ENCODE measurements at places on chromosomes 12 and 14.
A peak's percentile ranks its signal among the peaks of the same experiment; 100 is the strongest.

GRCh38 chr12:57576613-57577160 is 14.3 kb upstream of the PIP4K2C start:
- no peak for DNase-seq

- no peak for DNase-seq
Measured at GRCh38 chr14:100419856-100420255, 96.7 kb downstream of the SLC25A47 start.

DNA sequence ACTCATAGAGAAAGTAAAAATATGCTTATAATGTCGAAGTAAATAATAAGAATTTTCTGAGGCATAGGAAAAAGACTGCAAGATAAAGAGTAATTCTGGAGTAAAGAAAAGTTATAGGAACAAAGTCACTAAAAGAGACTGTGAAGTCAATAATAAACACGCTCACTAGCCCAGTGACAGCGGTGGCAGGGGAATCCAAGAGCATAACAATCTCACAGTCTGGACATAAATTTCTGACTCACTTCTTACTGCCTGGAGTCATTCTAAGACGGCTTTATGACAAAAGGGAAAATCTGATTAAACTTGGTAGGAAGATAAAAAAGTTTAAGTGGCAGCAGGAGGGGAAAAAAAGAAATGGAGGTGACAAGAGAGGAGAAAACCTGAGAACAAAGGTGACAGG is 56.4 kb upstream of the GRIP1 start:
- no peak for DNase-seq

DNA sequence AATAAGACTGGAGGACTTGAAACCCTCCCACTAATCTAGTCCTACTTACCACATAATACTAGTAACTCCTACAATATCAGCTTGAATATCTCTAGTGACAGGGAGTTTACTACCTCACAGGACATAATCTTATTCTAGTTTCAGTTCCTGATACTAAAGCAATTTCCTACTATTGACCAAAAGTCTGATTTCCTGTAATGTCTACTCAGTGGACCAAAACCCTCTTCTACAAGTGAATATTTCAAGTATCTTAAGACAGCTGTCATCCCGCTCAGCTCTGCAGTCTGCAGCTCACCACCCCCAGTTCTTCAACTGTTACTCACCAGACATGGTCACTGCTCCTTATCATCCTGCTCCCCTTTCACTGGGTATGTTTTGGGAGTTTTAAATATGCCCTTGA is 70.8 kb upstream of the TMCC3 start:
- no peak for DNase-seq

- DNase-seq, result no peak
Measured at GRCh38 chr12:1528791-1529190, 65.6 kb downstream of the FBXL14 start.

GRCh38 chr12:15662303-15662980 is 126.7 kb downstream of the EPS8 start:
- no peak for DNase-seq

DNA sequence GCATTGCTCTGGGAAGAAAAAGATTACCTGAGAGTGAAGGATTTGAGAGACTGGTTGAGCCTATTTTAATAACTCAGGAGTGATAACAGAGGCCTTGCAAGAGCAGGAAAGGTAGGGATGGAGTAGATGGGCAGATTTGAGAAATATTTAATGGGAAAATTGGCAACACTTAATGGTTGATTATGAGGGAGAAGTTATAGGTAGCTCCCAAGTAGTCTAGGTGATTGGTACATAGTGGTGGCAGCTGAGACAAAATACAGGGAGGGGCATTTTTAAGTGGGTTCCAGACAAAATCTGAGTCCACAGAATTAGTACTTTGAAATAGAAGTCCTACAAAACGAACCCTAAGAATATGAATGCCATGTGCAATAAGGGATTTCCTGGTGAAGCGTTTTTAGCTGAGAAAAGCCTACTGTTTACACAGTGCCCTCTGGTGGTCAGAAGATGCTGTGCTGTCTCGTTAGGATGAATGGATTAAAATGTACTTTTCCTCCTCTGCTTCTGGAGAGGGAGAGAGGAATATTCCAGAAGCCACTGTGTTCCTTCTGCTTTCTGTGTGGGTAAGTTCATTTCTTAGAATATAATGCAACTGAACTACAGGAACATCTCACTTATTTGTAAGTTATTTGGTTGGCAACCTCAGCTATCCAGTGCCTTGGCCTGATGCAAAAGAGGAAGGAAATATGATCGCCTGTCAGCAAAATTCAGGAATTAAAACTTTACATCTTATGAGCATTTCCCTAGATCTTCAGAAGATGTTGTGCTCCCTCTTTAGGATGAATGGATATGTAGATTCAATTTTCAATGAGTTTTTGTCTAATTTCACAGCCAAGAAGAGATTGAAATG is 6.5 kb downstream of the ZBTB1 start:
- peak; percentile 49 for DNase-seq

DNA sequence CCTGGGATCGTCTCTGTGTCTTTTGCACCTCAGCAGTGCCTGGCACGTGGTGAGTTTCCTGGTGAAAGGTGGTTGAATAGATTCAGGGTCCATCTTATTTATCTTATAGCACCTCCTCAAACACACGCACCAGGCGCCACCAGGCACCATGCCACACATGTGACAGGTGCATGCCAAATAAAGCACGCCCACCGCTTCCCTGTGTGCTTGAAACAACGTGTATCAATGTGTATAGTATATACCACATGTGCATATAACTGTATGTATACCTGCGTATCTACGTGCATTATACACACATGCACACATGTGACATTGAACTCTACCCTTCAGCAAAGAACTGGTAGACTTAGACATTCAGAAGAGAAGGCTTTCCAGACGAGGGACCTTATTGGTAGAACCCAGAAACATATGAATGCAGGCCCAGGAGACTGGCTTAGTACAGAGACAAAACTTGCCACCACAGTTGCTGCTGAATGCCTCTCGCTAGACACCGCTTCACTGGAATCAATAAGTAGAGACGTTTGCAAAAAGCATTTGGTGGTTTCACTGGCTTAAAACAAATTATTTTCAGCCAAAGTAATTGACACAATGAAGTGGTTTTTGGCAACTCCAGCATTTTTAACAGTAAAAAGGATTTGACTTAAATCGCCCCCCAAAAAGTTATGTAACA is 10.0 kb downstream of the EML1 start:
- no peak for DNase-seq

- DNase-seq, result no peak
Measured at GRCh38 chr12:22396253-22396652, 61.7 kb upstream of the ST8SIA1 start.

DNA sequence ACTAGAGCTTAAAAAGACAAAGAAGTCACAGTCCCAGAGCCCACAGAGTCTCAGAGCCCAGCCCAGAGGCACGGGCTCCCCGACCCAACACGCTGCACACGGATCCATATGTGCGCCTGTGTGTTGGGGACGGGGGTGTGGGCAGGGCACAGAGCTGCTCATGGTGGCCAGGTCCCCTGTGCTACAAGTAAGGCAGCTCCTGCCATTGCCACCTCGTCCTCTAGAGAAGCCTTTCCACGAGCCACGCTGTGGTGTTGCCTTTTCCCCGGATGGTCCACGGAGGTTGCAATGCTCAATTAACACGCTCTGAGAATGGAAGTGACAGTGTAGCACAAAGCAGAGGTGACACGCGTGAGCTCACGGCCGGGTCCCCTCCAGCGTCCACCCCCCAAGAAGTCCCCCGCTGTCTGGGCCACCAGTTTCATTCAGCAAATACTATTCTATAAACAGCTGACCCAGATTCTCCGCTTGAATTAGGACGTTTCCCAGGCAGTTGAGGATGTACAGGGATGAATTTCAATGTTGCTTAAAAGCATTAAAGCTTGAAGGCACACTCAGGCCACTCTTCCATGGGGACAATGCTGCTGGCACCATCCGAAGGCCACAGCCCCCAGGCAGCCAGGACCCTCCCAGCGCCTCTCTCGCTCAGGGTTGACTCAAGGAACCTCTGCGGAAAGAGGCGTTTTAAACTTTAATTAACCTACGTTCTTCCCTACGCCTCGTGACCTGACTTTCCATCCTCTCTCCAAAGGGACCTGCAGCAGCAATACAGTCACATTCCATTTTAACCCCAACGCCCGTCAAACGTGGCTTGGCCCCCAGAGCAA is 22.7 kb upstream of the EIF5 start:
- no peak for DNase-seq

DNA sequence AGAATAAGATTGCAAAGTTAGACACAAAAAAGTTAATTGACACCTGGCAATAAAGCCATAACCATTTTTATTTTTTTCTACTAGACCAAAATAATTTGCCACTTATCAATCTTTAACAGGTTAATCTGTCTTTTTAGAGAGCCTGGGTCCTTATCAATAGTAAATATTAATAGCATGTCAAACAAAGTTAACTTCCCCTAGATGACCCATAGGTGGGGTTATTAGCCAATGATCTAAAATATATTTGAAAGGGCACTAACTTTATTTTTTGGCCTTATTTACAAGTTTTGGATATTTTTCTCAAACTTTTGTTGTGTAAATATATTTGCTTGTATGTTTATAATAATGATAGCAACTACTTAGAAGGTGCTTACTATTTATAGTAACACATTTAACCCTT is 3.9 kb downstream of the ANKRD33 start:
- DNase-seq, result no peak

DNA sequence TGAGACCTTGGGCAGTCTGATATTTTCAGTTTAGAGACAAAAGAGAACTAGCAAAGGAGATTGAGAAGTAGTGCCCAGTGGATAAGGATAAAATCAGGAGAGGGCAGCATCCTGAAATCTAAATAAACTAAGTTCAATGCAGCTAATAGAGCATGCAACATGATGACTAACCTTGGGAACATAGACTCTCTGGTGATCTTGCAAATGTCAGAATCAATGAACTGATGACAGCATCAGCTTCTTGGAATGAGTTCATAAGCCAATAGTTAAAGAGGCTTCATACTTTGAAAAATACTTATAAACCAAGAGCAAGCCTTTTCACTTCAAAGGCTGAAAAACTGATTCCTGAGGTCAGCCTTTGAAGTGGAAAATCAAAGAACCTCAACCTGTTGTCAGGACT is 8.2 kb downstream of the TAS2R19 start:
- no peak for DNase-seq

- no peak for DNase-seq
Measured at GRCh38 chr14:92506231-92506630, 7.3 kb upstream of the RIN3 start.

- no peak for DNase-seq
Measured at GRCh38 chr12:31890295-31891285, 68.6 kb upstream of the RESF1 start.

- no peak for DNase-seq
Measured at GRCh38 chr12:127308148-127308547, 958.8 kb upstream of the TMEM132C start.

- no peak for DNase-seq
Measured at GRCh38 chr12:111411185-111411764, 5.6 kb downstream of the SH2B3 start.

GRCh38 chr14:88765130-88765529 is 27.6 kb downstream of the EML5 start:
- no peak for DNase-seq

GRCh38 chr14:38255408-38255672 is 553 bp downstream of the CLEC14A start:
- DNase-seq, result no peak

DNA sequence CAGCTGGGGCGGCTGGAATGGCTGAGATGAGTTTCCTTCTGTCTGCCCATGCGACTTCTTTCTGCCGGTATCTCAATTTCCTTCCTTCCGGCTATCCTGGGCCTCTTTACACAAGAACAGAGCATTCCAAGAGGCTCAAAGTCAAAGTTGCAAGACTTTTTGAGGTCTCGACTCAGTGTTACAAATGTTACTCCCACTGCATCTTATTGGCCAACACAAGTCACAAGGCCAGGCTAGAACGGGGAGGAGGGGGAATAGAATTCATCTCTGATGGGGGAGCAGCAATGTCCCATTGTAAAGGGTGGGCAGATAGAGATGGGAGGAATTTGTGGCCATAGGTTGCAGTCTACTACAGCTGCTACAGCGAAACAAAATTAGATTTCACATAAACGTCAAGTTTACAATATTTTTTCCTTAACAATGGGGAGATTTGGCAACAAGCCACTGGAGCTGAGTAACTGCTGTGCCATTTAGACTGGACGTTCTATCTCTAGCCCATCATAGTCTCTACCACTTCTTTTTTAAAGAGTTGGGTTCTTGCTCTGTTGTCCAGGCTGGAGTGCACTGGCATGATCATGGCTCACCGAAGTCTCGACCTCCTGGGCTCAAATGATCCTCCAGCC is 9.5 kb upstream of the NYNRIN start:
- no peak for DNase-seq

DNA sequence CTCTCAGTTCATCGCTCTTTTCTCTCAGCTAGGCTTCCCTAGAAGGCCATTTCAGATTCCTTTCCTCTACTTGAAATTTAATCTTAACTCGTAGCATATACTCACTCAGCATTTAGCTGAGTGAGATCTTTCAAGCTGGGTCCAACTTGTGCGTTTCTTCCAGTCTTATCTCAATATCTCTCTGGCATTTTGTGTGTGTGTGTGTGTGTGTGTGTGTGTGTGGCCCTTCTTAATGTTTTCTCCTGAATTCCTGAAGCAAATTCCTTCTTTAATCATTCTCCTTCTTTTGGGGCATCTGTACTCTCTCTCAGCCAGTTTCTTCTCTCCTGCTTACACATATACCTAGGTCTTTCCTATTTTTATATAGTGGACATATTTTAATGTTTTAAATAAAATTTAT is 129.1 kb downstream of the KITLG start:
- DNase-seq, result no peak

GRCh38 chr14:21652209-21652808 is 1.3 kb upstream of the OR4E2 start:
- no peak for DNase-seq

- DNase-seq, result no peak
Measured at GRCh38 chr12:97597031-97597751, 134.6 kb downstream of the RMST start.

- DNase-seq, result no peak
Measured at GRCh38 chr12:12087693-12088034, 16.9 kb downstream of the BCL2L14 start.

All from stimulated activated CD8-positive, alpha-beta memory T cell treated with anti-CD3 and anti-CD28 coated beads, Interleukin-7, amount 100 ng/mL, for 48 hours (primary cell).